ENCODE measurements at places on chromosomes 3 and 15.

- no peak for DNase-seq
Measured at GRCh38 chr15:93881310-93881709, 350.1 kb upstream of the MCTP2 start.

- no peak for DNase-seq
Measured at GRCh38 chr15:92780843-92781242, 119.3 kb upstream of the CHD2 start.

DNA sequence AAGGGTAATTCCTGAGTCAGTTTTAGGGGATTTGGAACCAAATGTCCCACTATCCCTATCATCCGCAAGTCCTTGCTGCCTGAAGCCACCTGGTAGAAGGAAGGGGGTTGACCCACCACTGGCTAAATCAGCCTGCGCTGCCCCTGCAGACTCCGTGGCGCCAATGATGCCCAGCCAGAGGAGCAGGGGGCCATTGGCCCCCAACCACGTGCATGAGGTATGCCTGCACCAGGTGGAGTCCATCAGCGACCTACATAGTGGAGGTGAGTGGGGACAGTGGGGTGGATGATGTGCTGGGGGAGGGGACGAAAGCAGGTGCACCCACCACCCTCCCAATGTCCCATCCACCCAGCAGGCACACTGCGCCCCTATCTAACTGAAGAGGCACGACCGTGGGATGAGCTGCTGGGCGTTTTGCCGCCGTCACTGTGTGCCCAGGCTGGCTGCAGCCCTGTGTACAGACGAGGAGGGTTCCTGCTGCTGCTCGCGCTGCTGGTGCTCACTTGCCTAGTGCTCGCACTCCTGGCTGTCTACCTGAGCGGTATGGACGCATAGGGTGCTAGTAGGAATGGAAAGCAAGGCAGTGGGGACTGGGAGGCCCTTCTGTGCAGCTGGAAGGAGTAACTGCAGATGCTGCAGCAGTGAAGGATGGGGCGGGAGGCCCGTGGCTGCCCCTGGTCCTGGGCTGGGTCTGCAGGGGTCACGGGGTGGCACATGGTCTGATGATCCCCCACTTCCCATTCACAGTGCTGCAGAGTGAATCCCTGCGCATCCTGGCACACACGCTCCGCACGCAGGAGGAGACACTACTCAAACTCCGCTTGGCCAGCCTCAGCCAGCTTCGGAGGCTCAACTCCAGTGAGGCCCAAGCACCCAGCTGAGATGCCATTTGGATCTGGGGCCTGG is 5.7 kb downstream of the IFRD2 start:
- no peak for DNase-seq

DNA sequence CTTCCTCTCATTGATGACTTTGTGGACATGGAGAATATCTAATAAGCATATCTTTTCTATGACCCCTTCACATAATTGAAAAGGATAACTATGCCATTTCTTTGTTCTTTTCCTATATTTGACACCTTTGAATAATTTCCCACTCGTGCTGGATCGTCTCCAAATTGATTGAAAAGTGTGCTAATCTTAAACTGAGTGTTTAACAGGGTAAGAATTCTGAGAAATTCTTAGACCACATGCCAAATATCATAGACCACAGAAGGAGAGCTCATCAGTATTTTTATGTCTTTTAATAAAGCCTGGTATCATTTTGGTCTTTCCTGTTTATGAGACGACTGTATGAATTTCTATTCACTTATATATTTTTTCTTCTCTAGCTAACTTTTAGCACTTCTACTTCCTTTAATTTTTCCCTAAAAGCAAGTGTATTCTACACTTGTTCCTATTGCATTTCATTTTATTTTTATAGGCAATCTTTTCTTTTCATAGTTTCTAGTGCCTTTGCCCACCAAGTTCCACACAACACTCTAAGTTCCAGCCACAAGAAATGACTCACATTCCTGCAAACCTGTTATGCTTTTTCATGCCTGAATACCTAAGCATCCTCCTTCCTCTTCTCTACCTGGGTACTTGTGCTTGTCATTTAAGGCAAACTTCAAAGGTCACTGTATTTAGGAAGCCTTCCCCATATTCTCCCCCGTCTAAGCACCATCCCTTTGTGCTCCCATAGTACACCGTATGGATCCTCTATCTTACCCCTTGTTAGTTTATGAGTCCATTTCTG is 30.1 kb downstream of the KBTBD8 start:
- no peak for DNase-seq

DNA sequence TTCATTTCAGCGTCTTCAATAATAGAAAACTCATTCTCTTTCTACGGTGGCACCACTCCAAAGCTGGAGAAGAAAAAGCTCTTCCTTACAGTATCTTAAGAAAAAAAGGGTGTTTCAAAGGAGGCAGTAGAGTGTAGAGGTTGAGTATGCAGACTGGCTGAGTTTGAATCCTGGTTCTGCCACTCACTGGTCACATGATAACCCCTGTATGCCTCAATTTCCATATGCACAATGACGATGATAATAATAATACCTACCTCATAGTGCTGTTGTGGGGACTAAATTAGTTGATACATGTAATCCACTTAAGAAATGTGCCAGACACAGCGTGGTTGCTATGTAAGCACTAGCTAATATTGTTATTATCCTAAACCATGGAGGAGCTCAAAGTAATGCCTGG is 4.5 kb downstream of the ANP32A start:
- no peak for DNase-seq

- DNase-seq: no peak
Measured at GRCh38 chr15:84778194-84778593, 29.8 kb downstream of the ZNF592 start.

- no peak for DNase-seq
Measured at GRCh38 chr3:150875548-150875947, 29.7 kb downstream of the MINDY4B start.
